ENCODE measurements at places on chromosomes 13 and 19.
A peak's percentile ranks its signal among the peaks of the same experiment; 100 is the strongest.

- DNase-seq = no peak
Measured at GRCh38 chr19:33235996-33236350, 10.3 kb upstream of the SLC7A10 start.

- no peak for DNase-seq
Measured at GRCh38 chr19:10116085-10116865, 3.4 kb downstream of the EIF3G start.

- peak; percentile 60 for DNase-seq
Measured at GRCh38 chr19:6801485-6802086, 29.1 kb downstream of the VAV1 start.

- no peak for DNase-seq
Measured at GRCh38 chr19:45768655-45768983, 433 bp downstream of the SIX5 start.

GRCh38 chr19:17125728-17126677, 50.4 kb downstream of the MYO9B start:
- peak; percentile 42 for DNase-seq

GRCh38 chr13:51849145-51850101, 4.4 kb upstream of the TMEM272 start:
- DNase-seq = no peak

- no peak for DNase-seq
Measured at GRCh38 chr13:105069106-105069505, 1466.4 kb downstream of the EFNB2 start.

DNA sequence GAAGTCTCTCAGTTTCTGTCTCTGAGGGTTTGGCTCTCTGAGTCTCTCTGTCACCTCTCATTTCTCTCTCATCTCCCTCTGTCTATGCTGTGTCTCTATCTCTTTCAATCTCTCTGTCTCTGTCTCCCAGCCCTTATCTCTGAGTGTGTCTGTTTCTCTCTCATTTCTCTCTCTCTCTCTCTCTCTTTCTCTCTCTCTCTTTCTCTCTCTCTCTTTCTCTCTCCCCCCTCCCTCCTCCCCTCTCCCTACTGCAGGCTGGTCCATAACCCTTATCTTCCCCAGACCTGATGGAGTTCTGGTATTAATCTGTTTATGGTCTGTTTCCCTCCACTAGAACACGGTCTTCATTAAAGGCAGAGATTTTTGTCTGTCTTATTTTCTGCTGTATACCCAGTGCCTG, 1.3 kb upstream of the PVR start:
- DNase-seq = no peak

DNA sequence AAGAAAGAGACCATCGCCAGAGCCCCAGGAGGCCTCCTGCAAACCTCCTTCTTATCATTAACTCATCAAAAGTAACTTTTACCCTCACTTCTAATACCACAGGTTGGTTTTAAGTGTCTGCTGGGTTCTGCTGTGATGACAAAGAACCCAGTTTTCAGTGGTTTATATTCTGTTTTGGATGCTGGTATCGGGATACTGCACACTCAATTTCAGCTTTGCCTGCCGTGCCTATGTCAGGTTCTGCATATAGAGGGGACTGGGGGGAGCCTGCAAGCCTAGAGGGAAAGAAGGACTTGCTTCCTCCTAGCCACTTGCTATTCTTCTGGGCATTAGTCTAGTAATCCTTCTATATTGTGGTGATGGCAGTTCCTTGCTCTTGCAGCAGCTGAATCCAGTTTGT, 242.4 kb downstream of the KCNRG start:
- no peak for DNase-seq

GRCh38 chr13:74061926-74062595, 72.1 kb downstream of the KLF12 start:
- DNase-seq = no peak

DNA sequence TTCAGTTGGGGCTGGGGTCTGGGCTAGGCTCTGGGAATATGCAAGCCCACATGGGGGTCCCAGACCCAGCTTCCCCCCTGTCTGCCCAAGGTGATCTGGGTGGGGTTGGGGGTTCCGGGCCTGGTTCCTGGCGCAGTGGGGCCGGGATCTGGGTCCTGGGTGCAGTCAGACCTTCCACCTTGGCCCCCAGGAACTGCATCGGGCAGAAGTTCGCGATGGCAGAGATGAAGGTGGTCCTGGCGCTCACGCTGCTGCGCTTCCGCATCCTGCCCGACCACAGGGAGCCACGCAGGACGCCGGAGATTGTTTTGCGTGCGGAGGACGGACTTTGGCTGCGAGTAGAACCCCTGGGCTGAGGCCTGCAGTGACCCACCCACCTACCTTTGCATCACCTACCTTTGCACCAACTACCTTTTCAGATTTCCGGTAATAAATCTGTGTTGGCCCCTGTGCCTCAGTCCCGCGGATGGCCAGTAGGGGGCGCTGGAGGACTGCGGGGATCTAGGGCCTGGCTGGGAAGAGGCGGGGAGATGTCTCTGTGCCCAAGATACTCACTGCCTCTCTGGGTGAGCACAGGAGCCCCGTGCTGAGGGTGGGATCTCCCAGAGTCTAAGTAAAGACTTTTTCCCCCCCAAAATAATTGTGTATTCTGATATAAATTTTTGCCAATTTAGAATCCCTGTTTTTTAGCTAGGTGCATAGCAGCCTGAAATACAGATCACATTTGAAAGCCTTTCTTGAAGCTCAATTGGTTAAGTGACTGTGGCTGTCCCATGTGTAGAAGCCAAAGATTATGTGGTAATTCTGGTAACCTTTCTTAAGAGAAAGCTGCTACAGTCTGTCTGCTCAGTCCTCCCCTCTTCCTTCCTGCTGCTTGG, 11.5 kb upstream of the CYP4F3 start:
- DNase-seq = peak; percentile 80

- no peak for DNase-seq
Measured at GRCh38 chr13:113393226-113393562, 29.3 kb upstream of the GRTP1 start.

DNA sequence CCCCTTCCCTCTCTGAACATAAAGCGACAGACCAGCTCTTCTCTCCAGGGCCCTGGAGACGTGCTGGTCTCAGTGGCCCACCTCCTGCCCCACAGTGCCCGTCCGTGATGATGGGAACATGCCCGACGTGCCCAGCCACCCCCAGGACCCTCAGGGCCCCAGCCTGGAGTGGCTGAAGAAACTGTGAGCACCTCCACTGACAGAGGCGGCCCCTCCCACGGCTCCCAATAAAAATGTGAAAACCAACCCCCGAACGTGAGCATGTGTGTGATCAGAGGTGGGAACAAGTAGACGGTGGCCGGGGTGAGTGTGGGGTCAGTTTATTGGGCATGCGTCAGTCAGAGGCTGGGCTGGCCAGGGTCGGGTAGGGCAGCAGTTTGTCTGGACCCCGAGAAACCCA, 4.1 kb downstream of the NDUFA3 start:
- DNase-seq = no peak

DNA sequence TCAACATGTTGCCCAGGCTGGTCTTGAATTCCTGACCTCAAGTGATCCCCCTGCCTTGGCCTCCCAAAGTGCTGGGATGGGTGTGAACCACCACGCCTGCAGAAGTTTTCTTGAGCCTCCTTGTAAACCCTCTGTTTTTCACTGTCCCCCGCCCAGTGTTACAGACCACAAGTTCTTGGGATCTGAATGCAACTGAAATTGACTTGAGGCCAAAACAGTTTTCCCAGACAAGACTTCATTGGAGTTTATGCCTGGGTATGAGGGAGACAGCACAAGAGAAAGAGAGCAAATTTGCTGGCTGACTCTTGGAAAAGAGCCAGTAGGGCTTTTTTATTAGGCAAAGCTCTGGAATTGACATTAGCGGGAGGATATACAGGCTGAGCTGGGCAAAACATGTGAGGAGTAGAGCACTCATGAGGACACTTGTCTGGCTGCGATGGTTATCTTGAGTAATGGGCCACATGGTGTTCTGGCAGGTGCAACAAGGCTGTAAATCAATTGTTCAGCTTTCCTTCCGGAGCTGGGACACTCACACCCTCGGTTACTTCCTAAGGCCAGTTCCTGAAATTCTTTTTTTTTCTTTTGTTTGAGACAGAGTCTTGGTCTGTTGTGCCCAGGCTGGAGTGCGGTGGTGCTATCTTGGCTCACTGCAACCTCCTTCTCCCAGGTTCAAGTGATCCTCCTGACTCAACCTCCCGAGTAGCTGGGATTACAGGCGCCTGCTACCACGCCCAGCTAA, 12.7 kb upstream of the HNRNPL start:
- no peak for DNase-seq

GRCh38 chr13:113783966-113784644, 25.1 kb downstream of the TMEM255B start:
- no peak for DNase-seq

- no peak for DNase-seq
Measured at GRCh38 chr13:53054569-53054968, 26.0 kb downstream of the OLFM4 start.

DNA sequence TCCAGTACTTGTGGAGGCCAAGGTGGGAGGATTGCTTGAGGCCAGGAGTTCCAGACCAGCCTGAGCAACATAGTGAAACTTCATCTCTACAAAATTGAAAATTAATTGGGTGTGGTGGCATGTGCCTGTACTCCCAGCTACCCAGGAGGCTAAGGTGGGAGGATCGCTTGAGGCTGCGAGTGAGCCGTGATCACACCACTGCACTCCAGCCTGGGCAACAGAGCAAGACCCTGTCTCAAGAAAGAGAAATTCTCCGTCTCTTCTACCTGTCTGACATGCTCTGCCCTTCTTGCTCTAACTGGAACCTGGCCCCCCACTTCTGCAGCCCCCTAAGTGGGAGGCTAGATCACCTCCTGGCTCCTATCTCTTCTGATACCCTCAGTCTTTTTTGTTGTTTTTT, 7.4 kb downstream of the EIF3K start:
- no peak for DNase-seq

DNA sequence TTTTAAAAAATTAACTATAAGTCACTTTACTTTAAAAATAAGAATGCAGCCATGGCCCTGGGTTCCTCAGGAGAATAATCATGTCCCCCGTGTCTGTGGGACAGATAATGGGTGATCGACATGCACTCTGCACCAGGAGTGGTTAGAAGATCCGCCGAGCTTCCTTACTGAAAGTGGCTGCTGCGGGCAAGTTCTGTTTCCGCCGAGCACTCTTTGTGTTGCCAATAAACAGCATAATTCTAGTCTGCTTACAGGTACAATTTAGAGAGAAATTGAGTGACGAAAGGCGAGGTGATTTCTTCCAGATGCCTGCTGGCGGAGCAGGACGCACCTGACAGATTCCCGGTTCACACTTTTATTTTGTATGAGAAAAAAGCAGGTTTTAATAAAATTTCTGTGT, 139.0 kb downstream of the SOX1 start:
- DNase-seq = no peak

- DNase-seq = no peak
Measured at GRCh38 chr13:53921473-53921872, 892.9 kb downstream of the OLFM4 start.

GRCh38 chr19:6127716-6128335, 7.6 kb upstream of the ACSBG2 start:
- DNase-seq = no peak

GRCh38 chr19:45352062-45352461, 11.5 kb downstream of the KLC3 start:
- DNase-seq = no peak

- DNase-seq = no peak
Measured at GRCh38 chr13:37173214-37173613, 67.8 kb upstream of the CSNK1A1L start.

- DNase-seq = no peak
Measured at GRCh38 chr19:35993923-35994598, 927 bp upstream of the SDHAF1 start.
